ENCODE measurements at places on chromosomes 4 and X.

DNA sequence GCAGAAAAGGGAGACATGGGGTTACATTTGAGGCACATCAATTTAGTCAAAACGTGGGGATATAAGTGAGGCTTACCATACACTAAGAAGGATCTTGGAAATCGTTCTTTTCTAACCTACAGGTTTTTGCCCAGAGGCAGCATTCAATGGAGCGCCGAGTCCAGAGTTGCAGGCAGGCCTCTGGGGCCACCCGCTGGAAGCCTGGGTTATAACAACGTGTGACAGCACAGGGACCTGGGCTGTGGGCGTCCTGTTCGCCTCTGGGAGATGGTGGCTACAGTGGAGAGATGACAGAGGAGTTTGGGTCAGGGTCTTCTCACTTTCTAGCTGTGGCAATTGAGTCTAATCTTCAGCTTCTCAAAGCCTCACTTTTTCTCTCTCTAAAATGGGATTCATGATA lies 53.9 kb downstream of the ENPP6 start:
- DNase-seq = no peak

DNA sequence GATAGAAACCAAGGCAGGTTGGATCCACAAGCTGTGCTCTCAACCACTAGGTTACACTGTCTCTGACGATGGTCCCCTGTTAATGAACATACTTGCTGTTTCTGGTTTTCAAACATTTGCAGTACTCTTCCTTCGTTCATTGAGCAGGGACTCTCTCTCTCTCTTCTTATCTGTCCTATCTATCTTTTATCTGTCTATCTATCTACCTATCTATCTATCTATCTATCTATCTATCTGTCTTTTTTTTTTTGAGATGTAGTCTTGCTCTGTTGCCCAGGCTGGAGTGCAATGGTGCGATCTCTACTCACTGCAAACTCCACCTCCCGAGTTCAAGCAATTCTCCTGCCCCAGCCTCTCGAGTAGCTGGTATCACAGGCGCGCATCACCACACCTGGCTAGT lies 9.4 kb upstream of the CT47C1 start:
- DNase-seq = no peak

GRCh38 chrX:44945736-44946135 lies 72.7 kb downstream of the KDM6A start:
- no peak for DNase-seq

- no peak for DNase-seq
Measured at GRCh38 chr4:7279902-7280301, 87.6 kb downstream of the SORCS2 start.
